Liver (tissue), 10 donors: ENCODE measurements at places on chromosomes 7 and 10.

- no peaks in the 10 kb centered on the region for H3K4me1 ChIP-seq
- no peak overlapping the region for H3K27ac ChIP-seq
- H3K4me3 ChIP-seq = no peak overlapping the region
These were observed 250.9 kb downstream of the TWIST1 start for GRCh38 chr7:18866359-18867036.

DNA sequence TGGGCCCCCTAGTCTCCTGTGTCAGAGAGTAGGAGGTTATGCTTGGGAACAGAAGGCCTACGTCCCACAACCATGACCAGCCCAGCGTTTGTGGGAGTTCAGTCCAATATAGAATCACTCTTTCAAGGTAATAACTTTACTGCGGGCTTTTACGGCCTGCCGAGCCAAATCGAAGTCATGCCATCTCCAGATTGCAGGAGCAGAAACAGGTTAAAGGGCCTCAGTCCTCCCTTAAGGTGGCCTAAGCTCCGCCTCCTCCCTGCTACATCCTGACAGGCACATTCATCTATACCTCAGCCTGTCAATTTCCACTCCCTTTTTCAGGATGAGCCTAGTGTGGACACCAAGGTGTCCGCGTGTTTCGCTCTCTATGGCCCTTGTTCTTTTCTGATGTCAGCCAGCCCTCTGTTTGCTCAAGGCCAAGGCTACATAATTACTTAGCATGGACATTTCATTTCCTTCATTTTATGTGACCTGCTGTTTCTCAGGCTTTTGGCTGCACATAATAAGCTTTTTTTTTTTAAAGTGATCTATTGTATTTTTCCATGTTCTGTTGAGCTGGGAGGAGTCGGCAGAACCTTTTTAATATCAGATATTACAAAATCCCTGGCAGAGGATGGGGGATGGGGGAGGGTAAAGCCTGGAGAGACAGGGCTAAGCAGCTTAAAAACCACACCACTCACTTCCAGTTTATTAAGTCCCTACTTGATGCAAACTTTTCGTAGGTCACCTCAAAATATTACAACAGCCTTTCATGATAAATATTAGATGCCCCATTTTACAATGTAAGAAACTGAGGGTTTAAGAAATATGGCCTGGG lies 84.6 kb downstream of the CACNB2 start:
- H3K27me3 ChIP-seq = no peaks in the 10 kb centered on the region
- H3K4me3 ChIP-seq = no peak overlapping the region
- DNase-seq = no peak

GRCh38 chr7:99104631-99105030 lies 39.3 kb downstream of the SMURF1 start:
- DNase-seq = no peak
- H3K4me3 ChIP-seq = no peak overlapping the region
- peaks cover 5% of the 10 kb centered on the region for H3K4me1 ChIP-seq
- H3K27ac ChIP-seq = no peak overlapping the region
- no peaks in the 10 kb centered on the region for H3K27me3 ChIP-seq

DNA sequence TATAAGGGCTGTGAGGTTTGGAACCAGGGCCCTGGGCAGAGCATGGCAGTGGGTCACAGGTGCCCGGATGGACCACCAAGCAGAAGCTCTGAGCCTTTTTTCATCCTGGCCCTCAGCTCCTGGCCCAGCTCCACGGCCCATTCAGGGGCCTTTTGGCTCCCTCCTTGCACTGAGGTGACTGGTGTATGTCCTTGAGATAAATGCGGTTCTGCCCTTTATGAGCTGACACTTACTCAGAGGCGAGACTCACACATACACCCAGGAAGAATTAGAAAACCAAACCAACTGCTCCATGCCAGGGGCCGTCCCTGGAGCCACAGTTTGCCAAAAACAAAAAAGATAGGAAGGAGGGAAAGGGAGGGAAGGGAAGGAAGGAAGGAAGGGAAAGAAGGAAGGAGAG lies 49.7 kb downstream of the CUZD1 start:
- no peaks in the 10 kb centered on the region for H3K4me1 ChIP-seq
- DNase-seq = no peak
- H3K27me3 ChIP-seq = peaks cover 4% of the 10 kb centered on the region
- no peak overlapping the region for H3K27ac ChIP-seq
- no peaks in the 10 kb centered on the region for H3K36me3 ChIP-seq

- no peak overlapping the region for H3K27ac ChIP-seq
- DNase-seq = no peak
- H3K4me1 ChIP-seq = peaks cover 3% of the 10 kb centered on the region
- no peak overlapping the region for H3K4me3 ChIP-seq
These were observed 4.2 kb upstream of the RPEL1 start for GRCh38 chr10:103241262-103242011.

DNA sequence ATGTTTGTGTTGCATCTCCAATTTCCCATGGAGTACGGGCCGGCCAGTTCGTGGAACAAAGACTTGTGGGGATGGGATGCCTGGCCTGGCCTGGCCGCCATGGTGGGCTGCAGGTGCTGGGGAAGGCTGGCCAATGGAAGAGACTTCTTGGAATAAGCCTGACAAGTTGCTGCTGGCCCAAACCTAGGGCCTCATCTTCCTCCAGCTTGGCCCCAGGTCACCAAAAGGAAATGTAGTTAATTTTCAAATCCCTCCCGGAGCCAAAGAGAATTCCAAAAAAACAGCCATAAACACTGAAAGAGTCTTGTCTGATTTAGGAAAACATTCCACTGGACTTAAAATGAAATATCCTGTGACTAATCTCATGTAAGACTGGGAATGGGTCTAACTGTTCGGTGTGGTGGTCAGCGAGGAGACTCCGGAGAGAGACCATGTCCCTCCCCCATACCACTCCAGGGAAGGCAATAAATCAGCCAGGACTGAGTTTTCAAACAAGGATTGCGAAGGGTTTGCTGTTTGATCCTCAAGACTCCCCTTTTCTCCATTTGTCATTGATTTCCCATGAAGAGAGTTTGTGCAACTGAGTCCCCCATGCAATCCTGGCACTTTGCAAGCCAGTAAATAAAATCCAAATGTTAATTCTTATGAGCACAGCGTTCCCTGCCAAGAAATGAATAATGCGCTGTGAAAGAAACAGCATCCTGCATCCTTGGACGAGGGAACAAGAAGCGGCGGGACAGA lies 128.7 kb upstream of the HABP2 start:
- no peaks in the 10 kb centered on the region for H3K27me3 ChIP-seq
- DNase-seq = no peak
- H3K4me3 ChIP-seq = no peak overlapping the region
- no peaks in the 10 kb centered on the region for H3K4me1 ChIP-seq

DNA sequence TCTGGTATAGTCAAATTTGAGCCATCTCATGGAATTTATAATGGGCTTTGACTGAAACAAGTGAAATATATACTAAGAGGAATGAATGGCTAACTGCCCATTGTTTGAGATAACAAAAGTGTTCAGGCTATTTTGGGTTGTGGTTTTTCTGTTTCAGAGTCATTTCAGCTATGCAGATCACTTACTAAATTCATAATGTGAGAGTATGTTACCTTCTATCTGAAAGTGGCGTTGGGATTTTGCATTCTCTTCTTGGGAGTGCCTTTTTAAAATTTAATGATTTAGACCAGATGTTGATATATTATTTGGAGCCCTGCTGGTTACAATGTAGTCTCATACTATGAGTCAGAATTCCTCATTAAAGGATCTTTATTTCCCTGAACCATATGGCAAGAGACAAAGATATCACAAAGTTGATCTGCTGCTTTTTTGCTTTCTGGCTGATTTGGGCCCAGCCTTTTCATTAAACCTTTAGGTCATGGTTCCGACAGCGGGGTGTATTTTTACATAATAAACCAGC lies 10.4 kb downstream of the VCL start:
- DNase-seq = no peak
- no peaks in the 10 kb centered on the region for H3K36me3 ChIP-seq
- H3K27me3 ChIP-seq = no peaks in the 10 kb centered on the region

GRCh38 chr7:106870983-106871410 lies 5.9 kb downstream of the PIK3CG start:
- H3K27ac ChIP-seq = no peak overlapping the region
- H3K27me3 ChIP-seq = no peaks in the 10 kb centered on the region
- no peak overlapping the region for H3K4me3 ChIP-seq
- H3K4me1 ChIP-seq = no peaks in the 10 kb centered on the region

DNA sequence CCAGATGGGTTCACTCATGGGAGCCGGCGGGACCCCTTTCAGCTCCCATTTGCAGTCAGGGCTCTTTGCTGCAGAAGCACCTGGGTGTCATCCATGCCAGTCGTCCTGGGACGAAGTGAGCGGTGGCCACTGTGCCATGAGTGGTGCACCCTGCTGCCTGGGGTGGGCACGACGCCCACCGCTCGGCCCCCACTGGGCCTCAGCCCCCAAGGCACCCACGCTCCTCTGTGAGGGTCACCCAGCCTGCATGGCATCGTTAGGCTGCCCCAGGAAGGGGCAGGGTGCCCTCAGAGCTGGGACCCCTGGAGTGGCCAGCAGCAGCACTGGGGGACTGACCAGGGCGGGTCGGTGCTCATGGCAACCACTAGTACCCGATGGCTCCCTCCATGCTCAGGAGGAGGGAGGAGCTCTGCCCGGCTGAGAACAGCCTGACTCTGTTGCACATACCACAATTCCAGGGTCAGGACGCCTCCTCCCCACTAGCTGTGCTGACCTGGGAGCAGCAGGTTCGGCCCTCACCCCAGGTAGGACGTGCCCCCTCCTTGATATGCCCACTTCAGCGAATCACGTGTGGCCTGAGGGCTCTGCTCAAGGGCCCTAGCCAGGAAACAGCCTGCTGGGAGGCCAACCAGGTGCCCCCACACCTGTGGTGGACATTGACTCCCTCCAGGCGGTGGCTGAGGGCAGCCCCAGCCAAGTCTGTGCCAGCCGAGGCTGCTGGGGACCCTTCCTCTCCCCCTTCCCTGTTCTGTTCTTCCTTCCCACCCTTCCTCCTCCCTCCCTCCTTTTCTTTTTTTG lies 28.5 kb upstream of the CFAP46 start:
- no peaks in the 10 kb centered on the region for H3K4me1 ChIP-seq
- no peak overlapping the region for H3K27ac ChIP-seq
- peaks cover 5% of the 10 kb centered on the region for H3K27me3 ChIP-seq
- no peak for DNase-seq
- H3K4me3 ChIP-seq = no peak overlapping the region
- no peaks in the 10 kb centered on the region for H3K36me3 ChIP-seq

- no peak for DNase-seq
- H3K27ac ChIP-seq = no peak overlapping the region
- H3K27me3 ChIP-seq = no peaks in the 10 kb centered on the region
- H3K4me3 ChIP-seq = no peak overlapping the region
- H3K36me3 ChIP-seq = no peaks in the 10 kb centered on the region
These were observed 49.6 kb upstream of the COBL start for GRCh38 chr7:51366172-51366728.

DNA sequence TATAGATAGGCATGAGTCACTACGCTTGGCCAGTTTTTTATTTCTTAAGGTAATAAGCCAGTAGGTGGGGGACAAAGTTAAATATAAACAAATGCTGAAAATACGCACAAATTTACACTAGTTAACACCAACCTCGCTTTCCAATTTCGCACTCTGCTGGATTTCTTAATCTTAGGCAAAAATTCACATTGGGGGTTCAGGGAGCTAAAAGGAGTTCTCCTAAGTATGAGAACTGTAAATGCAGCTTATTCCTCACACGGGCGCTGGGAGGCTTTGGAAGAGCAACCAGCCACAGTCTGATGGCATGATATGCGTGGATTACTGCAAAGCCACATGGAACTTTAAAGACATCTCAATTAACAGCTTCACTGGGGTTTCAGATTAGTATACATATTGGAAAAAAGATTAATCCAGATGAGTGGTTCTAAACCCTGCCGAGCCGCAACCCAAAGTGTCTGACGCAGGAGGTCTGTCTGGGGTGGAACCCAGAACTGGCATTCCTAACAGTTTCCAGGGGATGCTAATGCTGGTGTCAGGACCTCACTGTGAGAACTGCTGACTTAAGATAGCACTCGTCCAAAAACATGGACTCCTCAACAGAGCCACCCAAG lies 16.2 kb downstream of the TNS3 start:
- peaks cover 30% of the 10 kb centered on the region for H3K4me1 ChIP-seq
- no peaks in the 10 kb centered on the region for H3K27me3 ChIP-seq

- no peaks in the 10 kb centered on the region for H3K27me3 ChIP-seq
- no peaks in the 10 kb centered on the region for H3K36me3 ChIP-seq
- peaks cover 9% of the 10 kb centered on the region for H3K4me1 ChIP-seq
These were observed 468.8 kb upstream of the NRP1 start for GRCh38 chr10:33803248-33803647.

- H3K4me1 ChIP-seq = peaks cover 7% of the 10 kb centered on the region
- no peaks in the 10 kb centered on the region for H3K36me3 ChIP-seq
- no peak for DNase-seq
- no peak overlapping the region for H3K27ac ChIP-seq
- H3K4me3 ChIP-seq = no peak overlapping the region
These were observed 166.9 kb upstream of the RNF32 start for GRCh38 chr7:156473476-156474240.

DNA sequence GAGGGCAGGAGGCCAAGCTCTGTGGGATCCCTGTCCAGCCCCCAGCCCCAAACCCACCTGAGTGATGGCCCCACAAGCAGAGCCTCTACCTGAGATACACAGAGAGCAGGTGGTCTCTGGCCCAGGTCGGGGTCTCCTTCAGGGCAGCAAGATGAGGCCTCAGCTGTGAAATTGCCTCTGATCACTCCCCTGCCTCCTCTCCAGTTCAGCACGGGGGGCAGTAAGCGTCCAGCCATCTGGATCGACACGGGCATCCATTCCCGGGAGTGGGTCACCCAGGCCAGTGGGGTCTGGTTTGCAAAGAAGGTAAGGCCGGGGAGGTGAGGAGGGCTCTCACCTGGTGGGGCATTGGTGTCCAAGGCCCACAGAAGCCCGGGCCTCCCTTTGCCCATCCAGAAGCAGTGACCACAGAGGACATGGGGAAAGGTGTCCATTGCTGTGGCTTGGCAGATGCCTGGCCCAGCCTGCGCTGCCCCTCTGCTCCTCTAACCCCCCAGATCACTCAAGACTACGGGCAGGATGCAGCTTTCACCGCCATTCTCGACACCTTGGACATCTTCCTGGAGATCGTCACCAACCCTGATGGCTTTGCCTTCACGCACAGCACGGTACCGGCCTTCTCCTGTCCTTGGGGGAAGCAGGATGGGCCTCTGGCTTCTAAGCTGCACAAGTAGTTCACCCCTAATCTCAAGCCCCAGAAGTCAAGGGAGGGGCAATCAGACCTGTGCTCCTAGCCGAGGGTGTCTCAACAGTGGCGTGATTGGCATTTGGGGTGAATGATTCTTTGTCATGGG lies 3.1 kb downstream of the CPA1 start:
- no peaks in the 10 kb centered on the region for H3K36me3 ChIP-seq
- no peak overlapping the region for H3K4me3 ChIP-seq
- no peak overlapping the region for H3K27ac ChIP-seq
- no peak for DNase-seq
- no peaks in the 10 kb centered on the region for H3K27me3 ChIP-seq
- no peaks in the 10 kb centered on the region for H3K4me1 ChIP-seq
